ENCODE measurements at places on chromosomes 2 and 18. TPM values are rescaled to one million over a fixed set of nuclear protein-coding genes. Genes with fewer than 3 reads are reported as not detected.

The NPAS2 gene
- 0.26 TPM for total RNA-seq

DNA sequence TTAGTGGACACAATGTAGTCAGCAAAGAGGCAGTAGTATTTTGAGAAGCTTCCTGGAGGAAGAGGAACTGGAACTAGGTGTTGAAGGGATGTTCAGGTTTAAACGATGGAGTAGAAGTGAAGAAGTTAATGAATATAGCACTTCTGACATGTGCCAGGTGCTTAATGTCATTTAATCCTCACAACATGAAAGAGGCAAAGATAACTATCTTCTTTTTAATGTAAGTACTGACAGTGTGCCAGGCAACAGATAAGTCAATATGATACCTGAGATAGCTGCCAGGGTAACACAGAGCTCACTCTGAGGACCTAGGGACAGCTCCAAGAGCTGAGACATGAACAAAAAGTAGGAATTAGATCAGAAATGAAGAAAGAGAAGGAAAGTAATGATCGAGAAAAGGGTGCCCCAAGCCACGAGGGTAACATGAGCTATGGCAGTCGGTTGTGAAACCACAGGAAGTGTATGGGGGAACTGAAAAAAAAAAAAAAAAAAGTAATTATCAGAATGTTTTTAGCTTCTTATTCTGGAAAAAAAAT is 140.7 kb downstream of the RNF144A start:
- no peak for DNase-seq

DNA sequence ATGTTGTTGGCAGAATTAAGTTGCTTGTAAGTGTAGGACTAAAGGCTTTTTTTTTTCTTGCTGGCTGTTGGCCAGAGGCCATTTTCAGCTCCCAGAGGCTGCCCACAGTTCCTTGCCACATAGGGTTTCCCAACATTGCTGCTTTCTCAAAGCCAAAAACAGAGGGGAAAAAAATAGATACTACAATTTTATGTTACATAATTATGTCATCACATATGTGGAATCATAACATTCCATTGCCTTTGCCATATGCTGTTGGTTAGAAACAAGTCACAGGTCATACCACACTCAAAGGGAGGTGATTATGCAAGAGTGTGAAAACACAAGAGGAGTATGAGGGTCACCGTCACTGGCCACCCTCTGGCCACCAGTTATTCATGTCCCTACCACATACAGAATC is 154.5 kb downstream of the RTN4 start:
- DNase-seq, result no peak

- no peak for DNase-seq
These were observed 95.9 kb upstream of the RMDN2 start for GRCh38 chr2:37829202-37829601.

DNA sequence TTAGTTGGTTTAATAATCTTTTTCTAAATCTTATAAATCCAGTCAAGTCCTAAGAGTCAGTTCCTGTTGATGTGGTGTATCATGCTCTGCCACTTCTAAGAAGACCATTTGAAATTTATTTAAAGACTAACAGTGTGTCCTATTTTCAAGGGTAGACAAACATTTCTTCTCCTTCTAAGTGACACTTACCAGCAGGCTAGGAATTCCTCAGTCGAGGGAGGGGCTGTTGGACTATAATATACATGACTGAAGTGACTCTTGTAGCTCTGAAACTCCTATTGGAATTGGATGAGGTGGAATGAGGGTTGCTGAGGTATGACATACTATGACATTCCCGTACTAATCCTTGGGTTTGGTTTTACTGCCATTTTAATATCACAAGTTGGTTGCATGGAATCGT is 30.6 kb downstream of the ITGB6 start:
- DNase-seq, result no peak

DNA sequence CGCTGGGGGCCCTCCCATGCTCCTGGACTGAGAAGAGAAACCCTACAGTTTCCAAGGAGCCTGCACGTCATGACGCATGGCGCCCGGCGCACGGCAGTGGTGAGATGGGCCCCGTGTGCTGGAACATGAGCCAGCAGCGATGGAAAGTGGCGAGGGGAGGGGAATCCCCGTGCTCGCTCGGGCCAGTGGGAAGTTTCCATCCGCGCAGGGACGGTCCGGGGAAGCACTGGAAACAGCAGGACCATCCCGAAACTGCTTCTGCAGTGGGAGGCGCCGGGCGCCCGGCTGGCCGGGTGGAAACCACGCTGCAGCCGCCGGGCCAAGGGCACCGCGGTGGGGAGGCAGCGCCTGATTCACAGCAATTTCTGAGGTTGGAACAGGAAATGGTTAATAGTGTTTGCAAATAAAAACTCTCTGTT is 4.9 kb upstream of the PDCD1 start:
- no peak for DNase-seq

DNA sequence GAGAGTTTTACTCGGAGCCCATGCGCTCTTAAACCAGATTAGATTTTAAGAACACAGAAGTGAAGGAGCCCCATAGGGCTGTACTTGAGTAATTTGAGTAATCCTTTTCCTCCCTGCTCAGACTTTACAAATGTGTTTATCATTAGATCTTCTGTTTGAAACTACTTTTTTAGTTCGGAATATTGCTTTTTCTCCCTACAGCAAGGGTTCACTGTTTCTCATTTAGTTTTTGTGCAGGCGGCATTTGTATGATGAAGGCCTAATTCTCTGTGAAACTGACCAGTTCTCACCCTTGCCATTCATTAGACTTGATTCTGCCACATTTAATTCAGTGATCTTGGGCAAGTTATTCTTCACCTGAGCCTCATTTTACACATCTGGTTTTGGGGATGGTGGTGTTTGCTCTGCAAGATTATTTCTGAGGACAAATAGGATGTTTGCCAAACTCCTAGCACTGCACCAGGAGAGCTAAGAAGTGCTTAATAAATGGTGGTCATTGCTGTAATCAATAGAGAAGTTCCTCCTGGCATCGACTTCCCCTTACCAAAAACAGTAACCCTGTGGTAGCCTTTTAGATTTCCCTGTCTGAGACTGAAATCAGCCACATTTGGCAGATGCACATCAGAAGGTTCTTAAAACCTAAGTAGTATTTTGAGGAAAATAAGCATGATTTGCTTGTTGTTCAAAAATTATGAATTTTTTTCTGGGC is 2.2 kb downstream of the B3GNT2 start:
- no peak for DNase-seq

DNA sequence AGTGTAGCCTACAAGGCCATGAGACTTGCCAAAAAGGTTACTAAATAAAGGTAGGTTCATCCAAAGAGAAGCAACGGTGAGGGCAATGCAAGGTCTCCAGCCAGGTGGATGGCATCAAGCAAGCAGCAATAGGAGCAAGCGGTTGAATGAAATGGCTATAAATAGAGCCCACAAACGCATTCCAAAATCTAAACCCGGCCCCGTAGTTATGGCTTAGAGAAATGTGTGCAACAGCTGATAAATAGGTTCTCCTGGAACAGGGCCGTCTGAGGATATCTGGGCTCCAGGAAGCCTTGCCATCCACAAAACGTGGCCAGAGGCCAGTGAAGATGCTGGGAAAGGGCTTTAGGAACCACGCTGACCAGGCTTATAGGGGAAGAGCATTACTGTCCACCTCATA is 146.1 kb upstream of the PID1 start:
- DNase-seq, result no peak

The SEH1L gene
- total RNA-seq, result 29.3 TPM

DNA sequence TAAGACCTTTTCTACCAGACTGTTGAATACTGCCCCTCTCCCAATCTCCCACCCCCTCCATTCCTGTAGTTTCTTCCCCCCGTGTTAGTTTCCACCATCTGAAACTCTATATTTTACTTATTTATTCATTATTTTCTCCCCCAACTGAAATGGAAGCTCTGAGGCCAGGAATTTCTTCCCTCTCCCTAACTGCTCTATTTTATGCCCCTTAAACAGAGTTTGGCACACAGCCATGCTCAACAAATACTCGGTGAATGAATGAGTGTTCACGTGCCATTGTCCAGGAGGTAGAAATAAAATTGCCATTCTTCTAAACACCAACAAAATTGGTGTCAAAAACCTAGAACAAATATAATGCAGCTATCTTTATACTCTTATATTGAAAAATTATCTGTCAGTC is 5.6 kb downstream of the ITGB1BP1 start:
- DNase-seq, result no peak

- DNase-seq, result no peak
These were observed 236.9 kb downstream of the BCL11A start for GRCh38 chr2:60316381-60317033.

DNA sequence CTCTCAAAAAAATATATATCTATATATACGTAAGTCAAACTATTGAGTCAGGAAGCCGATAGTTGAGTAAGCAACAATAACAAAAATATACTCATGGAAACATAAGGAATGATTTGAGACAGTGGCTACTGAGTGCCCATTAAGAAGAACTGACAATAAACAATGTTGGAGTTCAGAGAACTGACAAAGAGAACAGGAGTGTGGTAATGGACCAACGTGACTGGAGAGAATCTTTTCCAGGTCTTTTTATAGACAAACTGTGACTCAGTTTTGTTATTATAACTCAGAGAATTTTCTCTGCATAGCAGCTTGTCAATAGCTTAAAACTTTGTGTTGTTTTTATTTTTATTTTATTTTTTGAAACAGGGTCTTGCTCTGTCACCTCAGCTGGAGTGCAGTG is 4.6 kb upstream of the GALM start:
- DNase-seq, result no peak

DNA sequence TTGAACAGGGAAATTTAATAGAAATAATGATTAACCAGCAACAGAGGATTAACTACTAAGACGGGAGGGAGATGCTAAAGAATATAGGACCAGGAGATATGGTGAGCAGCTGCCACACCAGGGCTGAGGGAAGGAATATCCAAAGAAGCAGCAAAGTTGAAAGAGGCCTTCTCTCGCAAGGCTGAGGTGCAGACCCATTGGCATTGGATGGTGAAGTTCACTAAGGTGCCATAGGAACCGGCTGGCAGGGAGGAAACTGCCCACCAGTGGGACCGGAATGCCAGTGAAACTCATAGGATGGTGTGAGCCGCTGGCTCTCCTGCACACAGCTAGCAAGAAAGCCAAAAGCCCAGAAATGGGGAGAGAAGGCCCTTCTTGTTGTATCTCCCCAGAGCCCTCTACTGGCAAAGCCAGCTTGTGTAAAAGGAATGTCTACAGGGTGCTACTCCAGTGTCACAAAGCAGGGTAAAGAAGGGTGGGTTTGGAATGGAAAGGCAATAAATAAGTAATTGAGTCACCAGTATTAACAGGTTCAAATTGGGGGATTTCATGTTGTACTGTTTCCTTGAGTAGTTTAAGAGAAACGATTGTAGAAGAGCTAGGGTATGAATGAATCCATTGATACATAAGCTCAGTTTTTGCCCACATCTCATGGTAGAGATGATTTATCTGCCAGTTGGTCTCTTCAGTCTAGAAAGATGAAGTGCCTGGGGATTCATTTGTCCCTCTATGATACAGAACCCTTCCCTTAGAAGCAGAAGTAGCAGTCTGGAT is 36.0 kb downstream of the FARP2 start:
- DNase-seq, result peak; percentile 61

The GPAT2 gene
- total RNA-seq, result 0.44 TPM

- DNase-seq, result no peak
These were observed 40.4 kb upstream of the C1D start for GRCh38 chr2:68103030-68103708.

GRCh38 chr2:28356095-28356911 is 36.4 kb upstream of the FOSL2 start:
- DNase-seq, result peak; percentile 70

DNA sequence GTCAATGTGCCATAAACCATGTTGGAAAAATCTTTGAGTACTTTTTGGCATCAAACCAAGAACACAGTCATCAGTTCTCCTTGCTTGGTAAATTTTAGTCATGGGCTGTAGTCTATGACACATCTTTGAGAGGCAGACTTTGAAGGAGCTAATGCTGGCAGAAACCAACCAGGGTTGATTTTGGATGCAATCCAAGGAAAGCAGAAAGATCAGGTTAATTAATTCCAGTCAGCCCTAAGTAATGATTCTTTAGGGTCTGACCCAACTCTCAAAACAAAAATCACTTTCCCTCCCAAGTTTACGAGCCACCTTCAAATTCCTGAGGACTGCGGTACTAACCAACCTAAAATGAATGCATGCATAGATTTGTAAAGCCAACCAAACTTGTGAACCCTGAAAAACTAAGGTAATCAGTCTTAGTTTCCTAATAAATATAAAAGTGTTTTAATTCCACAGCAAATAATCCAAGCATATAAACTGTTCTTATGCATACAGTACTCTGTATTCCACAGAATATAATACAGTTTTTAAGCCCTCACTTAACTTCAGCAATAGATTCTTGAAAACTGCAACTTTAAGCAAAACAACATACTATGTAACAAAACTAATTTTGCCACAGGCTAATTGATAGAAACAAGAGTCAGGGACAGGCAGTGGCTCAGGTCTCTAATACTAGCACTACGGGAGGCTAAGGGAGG is 22.0 kb downstream of the AP1S3 start:
- DNase-seq, result no peak

The ALPG gene
- 0.89 TPM for total RNA-seq

- DNase-seq, result no peak
These were observed 7.7 kb upstream of the RHOB start for GRCh38 chr2:20439193-20439475.

The PSMA8 gene
- total RNA-seq, result not detected

The BMP10 gene
- not detected for total RNA-seq

The LIMS4 gene
- total RNA-seq, result 0.07 TPM

The CYP1B1 gene
- 7.3 TPM for total RNA-seq

GRCh38 chr2:207328944-207329386 is 163.2 kb upstream of the KLF7 start:
- no peak for DNase-seq

The FBXO48 gene
- 0.52 TPM for total RNA-seq

GRCh38 chr2:191349990-191350389 is 104.8 kb downstream of the MYO1B start:
- no peak for DNase-seq

DNA sequence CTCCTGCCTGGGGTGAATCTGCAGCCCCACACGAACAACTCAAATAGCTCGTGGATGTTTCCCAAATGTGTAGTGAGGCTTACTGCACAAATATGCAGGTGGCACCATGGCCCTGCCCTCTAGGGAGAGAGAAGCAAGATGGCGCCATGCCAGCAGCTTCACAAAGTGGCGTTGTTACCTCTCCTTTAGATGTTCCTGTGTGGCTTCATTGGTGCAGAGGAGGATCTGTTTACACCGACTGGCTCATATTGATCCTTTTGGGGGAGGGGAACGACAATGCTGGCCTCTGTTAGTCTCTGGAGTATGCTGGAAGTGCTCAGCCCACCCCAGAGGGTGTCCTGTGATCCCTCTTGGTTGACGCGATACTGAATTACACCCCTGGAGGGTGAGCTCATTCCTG is 99.5 kb upstream of the GATA6 start:
- no peak for DNase-seq

Measured in H7 (cell line).